ENCODE measurements at places on chromosomes 1 and 21. TPM values are rescaled to one million over a fixed set of nuclear protein-coding genes. Genes with fewer than 3 reads are reported as not detected.

CASQ1 gene
- 0.82 TPM for total RNA-seq

GRCh38 chr1:61097722-61098121 is 15.4 kb downstream of the NFIA start:
- no peak for DNase-seq

PCAT6 gene
- 0.69 TPM for total RNA-seq

INAVA gene
- 171 TPM for total RNA-seq

DNA sequence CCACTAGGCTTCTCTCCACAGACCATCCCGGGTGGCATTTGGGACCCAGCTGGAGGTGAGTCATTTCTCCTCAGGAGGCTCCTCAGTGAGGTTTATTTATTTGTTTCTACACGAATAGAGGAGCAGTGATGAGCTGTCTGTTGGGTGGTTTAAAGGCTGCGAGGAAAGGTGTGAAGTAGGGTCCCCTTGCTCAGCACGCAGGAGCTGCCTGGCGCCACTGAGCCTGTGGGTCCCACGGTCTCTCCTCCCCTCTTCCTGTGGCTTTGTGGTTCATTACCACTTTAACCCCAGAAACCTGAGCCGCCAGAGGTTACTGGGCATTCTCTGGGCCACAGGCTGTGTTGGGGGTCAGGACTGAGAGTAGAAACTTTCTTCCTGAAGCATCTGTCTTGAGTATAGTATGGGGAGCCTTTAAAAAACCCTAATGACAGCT is 39.9 kb downstream of the IL6R start:
- DNase-seq, result peak; percentile 42

DNA sequence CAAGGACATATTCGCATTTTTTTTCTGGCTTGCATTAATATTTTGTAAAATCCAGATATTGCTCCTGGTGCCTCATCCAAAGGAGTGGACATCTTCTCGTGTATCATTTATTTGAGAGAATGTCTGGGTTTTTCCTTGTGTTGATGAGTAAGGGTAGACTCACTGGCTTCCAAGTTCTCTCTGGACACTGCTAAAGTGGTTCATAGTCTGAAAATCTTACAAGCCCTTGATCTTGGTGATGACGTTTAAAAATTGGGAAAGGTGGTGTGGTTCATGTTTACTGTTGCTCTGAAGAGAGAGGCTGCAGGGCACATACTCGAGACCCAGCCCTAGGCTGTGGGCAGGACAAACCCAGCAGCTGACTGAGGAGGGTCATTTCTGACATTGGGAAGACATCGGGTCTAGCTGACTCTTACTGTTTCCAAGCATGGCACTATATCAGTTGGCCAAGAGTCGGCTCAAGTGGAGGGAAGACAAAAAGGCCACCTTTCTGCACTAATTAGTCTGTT is 296.2 kb downstream of the LMX1A start:
- DNase-seq, result no peak

DNA sequence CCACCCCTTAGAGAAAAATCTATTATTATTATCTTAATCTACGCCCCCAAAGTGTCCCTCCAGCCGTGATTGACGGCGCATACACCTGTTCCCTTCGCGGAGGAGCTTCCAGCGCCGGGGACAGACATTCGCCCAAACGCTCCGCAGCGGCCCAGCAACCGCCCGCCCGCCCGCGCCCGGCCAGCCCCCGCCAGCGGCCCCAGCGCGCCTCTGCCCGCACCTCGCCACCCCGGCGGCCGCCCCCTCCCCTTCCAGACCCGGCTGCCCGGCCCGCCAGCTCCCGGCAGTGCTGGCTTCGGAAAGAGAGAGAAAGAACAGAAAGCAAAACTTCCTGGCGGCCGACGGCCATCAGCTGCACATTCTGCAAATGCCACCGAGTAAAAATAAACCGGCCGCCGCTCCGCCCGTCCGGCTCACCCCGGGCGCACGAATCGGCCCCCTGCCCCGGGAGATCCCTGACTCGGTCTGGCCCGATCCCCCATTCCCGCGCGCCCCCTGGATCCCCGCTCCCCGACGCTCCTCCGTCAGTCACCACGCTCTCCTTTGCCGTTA is 1.6 kb downstream of the CASZ1 start:
- no peak for DNase-seq

DNA sequence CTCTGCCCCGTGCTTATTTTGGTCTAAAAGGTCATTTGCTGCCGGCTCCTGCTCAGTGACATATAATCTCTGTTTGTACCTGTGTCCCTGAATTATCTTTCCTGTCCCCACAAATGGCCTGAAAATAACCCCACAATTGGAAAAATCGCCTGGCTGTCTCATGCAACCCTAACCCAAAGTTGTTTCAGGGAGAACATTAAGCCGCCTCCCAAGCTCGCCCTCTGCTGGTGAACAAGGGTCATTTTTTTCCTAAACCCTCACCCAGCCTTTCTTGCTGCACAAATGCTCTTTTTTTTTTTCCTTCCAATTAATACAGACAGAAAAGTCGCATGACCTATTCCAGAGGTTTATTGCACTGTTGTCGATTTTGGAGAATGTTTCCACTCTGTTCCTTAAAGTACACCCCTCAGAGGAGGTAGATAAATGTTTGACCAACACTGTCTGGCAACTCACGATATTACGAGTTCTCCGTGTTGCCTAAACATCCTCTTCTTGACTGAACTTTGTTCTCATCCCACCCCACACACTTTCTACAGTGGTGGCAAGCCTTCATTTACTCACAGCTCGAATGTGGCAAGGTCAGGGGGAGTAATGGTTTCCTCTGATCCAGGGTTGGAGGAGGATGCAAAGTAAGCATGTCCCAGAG is 148.7 kb downstream of the ZZZ3 start:
- DNase-seq, result peak; percentile 42

GRCh38 chr1:160680399-160680798 is 31.2 kb downstream of the CD48 start:
- DNase-seq, result no peak

DNA sequence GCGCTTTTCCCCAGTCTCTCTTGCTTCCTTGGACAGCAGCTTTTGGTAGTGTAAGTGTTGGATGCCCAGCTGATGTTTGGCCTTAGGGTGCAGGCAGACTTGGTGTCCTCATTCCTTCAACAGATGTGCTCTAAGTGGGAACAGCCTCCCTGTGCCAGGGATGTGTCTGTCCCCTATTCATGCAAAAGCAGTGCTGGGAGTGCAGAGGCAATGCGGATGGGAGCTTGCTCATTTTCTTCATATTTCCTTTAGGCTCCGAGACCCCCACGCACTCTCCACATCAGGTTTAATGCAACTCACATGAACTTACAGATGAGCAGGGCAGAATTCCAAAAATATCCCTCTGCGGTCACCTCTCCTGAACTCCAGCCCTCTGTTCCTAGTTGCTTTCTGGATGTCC is 96.1 kb downstream of the IER5 start:
- no peak for DNase-seq

DNA sequence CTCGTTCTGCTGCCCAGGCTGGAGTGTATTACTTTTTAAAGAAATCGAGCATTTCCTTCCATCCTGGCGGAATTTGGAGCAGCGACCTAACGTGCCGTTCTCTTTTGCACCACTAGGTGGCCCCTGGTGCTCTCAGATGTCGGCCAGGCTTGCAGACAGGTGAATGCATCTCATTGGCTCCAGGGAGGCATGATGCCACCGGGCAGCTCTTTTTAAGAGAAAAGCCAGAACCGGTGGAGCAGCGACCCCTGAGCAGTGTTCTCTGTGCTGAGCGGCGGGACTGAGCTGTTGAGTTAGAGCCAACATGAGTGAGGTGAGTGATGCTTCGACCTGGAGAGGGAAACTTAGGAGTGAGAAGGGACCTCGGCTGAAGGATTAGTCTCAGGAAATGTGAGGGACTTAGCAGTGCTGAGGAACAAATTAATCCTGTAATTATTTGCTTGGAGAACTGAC is at the start of gene PCP4:
Gene PCP4, plus strand, starts transcription at position 241 of the 453 bp plus-strand sequence. Its CDS starts 64 bp downstream, at position 305.
- DNase-seq, result no peak

HAPLN2 gene
- not detected for total RNA-seq

OPTC gene
- total RNA-seq, result not detected

DNA sequence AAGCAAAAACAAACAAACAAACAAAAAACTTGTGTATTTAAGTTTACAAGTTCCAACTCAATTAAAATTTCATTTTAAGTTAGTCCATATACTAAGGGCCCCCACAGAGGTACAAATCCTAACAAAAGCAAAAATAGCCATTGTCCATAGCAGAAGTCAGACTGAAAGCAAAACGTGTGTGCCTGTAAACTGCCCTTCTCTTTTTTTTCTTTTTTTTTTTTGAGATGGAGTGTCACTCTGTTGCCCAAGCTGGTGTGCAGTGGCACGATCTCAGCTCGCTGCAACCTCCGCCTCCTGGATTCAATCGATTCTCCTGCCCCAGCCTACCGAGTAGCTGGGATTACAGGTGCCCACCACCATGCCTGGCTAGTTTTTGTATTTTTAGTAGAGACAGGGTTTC is 11.6 kb upstream of the IFNGR2 start:
- DNase-seq, result no peak

- no peak for DNase-seq
Measured at GRCh38 chr1:78664763-78665162, 15.1 kb downstream of the IFI44 start.

DNA sequence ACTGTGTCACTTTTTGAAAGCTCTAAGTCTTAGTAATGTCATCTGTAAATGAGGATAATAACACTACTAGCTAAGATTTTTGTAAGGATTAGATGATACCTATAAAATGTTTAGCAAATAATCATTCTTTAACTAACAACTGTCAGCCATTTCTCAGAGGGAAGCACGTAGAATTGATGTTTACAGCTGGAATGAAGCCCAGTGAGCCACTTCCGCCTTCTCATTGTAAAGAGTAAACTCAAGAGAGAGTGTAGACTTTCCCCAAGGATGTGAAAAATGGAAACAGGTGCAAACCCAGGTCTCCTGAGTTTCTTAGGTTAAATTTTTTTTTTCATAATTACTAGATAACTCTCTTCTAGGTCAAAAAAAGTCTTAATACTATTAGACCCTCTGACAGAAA is 4.9 kb downstream of the GREM2 start:
- DNase-seq, result peak; percentile 76

GRCh38 chr1:58926152-58926551 is 142.3 kb upstream of the JUN start:
- DNase-seq, result no peak

BLACAT1 gene
- total RNA-seq, result 0.46 TPM

ERRFI1 gene
- total RNA-seq, result 50.2 TPM

PRKAA2 gene
- 19.2 TPM for total RNA-seq

DNA sequence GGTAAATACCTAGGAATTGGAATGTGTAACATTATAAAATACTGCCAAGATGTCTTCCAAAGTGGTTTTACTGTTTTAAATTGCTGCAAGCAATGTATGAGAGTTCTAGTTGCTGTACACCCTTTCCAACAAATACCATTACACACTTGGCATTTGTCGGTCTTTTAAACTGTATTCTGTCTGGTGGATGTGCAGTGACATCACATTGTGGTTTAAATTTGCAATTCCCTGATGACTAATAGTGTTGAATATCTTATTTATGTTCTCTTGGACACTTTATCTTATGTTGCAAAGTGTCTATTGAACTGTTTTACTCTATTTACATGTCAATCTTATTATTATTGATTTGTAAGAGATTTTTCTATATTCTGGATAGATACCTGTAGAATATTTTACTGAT is 561.2 kb upstream of the B3GALT2 start:
- no peak for DNase-seq

C1orf53 gene
- total RNA-seq, result 1.1 TPM

TTC13 gene
- 24.0 TPM for total RNA-seq

DNA sequence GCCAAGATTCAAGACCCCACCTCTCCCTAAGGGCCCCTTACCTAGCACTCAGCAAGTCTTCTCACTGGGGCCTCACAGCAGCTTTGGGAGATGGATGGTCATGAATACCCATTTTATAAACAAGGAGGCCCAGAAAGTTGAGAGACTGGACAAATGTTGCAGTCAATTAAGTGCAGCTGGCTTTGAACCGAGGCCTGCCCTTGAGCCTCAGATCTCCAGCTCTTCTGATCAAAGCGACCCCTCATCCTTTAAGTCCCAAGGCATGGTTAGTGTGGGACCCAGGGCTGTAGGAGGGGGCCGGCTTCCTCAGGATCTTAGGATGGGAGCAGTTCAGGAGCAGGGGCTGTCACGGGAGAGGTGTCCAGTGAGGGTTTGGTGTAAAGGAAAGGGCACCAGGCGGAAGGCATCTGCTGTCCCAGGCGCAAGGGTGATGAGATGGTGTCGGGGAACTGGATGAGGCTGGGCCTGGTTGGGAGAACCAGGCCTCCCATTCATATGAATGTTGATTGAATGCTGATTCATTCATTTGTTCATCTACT is 5.1 kb upstream of the MTFR1L start:
- no peak for DNase-seq

DNA sequence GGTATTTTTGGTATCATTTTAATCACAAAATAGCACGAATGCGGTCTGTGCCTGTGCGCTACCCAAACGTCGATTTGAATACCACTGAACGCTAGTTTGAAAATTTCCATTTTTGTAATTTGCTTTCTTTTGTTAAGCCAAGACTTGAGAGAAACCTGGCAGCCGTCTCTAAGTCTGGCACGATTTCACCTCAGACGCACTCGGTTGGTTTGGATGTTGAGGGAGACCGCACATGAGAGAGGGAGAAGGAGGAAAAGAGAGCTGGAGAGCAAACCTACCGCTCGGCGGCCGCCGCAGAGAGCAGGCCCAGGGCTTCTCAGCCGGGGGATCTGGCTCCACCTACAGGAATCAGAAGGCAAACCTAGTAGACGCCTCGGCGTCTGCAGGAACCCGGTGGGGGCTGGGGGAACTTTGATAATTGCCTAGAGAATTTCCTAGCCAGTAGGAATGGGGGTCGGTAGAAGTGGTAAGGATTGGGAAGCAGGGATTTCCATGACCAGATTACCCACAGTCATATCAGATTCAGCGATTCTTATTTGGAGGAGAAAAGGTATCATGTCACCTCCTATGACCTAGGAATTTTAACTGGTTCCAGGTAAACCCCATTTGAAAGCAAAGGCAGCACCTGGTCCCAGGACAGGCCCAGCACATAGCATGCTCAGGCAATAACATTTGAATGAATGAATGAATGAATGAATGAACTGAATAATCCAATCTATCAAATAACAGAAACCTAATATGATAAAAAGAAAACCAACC is 83.2 kb downstream of the TM2D1 start:
- peak; percentile 74 for DNase-seq

DNA sequence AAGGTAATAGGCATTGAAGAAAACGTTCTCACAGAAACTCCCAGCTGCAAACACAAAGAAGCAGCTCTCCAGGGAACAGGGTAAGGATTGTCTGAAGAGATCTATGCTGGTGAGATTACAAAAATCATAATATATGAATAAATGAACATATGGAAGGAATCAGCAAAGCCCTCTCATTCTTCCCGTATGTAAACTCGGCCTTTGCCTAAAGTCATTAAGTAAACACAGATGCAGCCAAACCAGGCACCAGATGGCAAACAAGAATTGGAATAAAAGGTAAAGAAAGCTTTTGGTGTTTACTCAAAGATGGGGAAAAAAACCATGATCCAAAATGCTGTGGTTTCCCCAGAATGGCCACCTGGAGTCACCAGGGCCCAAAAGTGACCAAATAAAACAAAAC is 76.6 kb upstream of the HOOK1 start:
- DNase-seq, result no peak
